ENCODE measurements at places on chromosomes 5 and 9. TPM values are rescaled to one million over a fixed set of nuclear protein-coding genes. Genes with fewer than 3 reads are reported as not detected.

- no peak for DNase-seq
These were observed 613.6 kb upstream of the KLF4 start for GRCh38 chr9:108103046-108103693.

MCCC2 gene
- polyA plus RNA-seq, result 48.0 TPM

DNA sequence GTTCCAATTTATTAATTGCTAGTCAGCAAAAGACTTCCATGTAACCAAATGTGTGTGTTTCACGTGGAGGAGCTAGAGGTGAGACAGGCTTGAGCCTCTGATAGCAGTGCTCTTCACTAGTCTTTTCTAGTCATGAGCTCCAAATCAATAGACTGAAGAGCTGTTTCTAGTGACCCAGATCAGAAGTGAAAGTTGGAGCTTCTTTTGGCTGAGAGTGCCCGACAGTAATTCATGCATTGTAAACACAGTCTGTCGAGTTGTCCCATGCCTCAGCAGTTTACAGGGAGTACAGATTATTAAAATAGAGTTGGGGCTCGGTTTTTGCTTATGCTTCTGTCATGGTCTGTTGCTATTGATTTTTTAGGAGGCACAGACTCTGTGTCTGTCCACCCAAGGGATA, 793.1 kb downstream of the DTWD2 start:
- peak; percentile 11 for DNase-seq

PROB1 gene
- polyA plus RNA-seq, result 0.73 TPM

DNA sequence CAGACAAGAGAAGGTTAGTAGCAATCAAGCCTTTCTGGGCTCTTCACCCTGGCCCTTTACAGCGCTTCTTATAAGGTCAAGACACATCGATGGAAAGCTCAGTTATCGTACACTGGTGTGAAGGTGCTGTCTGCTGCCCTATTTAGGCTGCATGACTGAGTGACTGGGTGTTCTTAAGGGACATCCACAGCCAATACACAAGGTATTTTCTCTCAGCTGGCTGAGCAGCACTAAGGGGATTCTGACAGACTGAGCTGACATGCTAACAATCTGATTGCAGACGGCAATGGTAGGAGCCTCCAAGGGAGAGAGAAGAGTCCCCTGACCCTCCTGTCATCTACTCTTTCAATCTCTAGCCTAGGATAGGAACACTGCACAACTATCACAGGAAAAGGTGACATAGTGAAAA, 577.9 kb downstream of the ISL1 start:
- DNase-seq, result no peak

GRCh38 chr9:38278457-38278856, 114.0 kb upstream of the ALDH1B1 start:
- no peak for DNase-seq

DNA sequence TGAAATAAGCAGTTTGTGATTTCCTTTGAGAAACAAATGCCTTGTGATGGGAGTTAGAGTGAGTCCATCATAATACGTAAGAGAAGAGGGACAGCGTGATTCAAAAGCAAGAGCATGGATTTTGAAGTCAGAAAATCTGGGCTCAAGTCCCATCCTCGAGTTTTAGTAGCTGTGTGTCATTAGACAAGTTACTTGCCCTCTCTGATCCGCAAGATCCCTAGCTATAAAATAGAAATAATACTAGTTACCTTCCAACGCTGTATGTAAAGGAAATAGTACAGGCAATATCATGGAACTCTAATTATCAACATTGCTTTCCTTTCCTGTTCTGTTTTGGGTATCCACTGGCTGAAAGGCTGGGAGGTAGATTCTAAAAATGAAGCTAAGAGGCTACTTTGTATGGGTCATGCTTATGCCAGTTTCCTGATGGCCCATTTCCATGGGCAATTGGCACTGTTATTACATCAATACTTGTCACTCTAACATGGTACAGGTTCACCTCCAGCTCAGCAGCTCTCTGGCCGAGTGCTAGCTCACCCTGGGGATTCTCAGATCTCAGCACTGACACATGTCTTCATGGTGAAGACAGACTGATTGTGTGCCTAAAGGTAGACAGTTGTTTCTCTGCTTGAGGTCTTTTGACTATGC, 241.7 kb upstream of the KLF4 start:
- no peak for DNase-seq

GRCh38 chr5:95842854-95843544, 20.5 kb upstream of the GLRX start:
- peak; percentile 90 for DNase-seq

- no peak for DNase-seq
These were observed 20.6 kb upstream of the LARP1 start for GRCh38 chr5:154734370-154735248.

DNA sequence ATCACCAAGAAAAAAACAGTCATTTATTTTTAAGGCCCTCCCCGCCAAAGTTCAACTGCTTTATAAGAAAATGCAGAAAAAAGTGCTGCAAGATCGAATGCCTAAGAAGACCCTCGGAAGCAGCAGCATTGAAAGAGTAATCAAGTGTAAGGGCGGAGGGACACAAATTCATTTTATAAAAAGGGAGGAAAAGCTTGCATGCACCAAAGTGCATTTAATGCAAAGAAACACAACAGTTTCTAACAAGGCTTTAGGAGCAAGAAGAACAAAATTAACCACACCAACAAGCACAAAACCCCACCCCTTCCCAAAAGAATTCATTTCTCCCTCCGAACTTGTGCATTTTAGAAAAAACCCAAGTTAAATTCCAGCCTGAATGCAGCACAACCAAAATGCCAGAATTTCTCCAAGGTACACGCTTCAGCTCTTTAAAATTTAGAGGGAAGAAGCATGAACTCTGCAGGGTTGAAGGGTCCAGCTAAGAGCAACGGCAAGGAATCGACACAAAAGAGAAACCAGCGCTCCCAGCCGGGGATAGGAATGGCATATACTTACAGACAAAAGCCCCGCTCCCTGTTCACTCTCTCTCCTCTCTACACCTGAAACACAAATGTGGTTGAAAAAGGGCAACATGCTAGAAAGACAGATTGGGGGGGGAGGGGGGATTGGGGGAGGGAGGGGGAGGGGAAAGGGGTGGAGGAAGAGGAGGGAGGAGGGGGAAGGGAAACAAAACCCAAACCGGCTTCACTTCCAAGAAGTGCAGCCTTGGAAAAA, at the start of gene NREP:
Gene NREP, minus strand, starts transcription at position 614 of the 774 bp plus-strand sequence. CDS start 1,422 bp downstream, outside the sequence.
- DNase-seq, result no peak

- DNase-seq, result no peak
These were observed 21.1 kb upstream of the DMRTA1 start for GRCh38 chr9:22425551-22425950.

- DNase-seq, result no peak
These were observed 87.0 kb upstream of the ZNF462 start for GRCh38 chr9:106775960-106776359.

- DNase-seq, result no peak
These were observed 88.1 kb downstream of the FGF1 start for GRCh38 chr5:142597546-142598337.

OTULIN gene
- polyA plus RNA-seq, result 22.5 TPM

TTF1 gene
- polyA plus RNA-seq, result 19.6 TPM

GRCh38 chr9:93698140-93698908, 121.9 kb downstream of the PHF2 start:
- DNase-seq, result no peak

- no peak for DNase-seq
These were observed 790.1 kb downstream of the EFNA5 start for GRCh38 chr5:106880656-106881055.

DNA sequence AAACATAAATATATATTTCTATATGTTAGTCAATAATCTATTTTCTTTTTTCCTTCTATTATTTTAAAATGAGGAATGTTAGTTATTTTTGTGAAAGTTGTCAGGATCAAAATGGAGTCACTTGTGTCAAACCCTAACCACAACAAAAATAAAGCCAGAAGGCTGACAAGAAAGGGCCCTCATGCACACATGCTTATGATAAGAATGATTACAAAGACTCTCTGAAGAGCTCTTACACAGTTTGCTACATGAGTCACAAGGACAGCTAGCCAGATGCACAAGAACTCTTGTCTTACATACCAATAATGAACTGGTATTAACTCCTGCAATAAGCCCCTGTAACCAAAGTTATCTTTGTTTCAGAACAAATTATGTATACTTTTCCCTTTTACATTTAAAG, 64.7 kb downstream of the GGTA1 start:
- DNase-seq, result no peak

- DNase-seq, result no peak
These were observed 17.1 kb downstream of the STRBP start for GRCh38 chr9:123251324-123251723.

GRCh38 chr9:107483666-107484065, 5.9 kb downstream of the KLF4 start:
- no peak for DNase-seq

OBP2B gene
- polyA plus RNA-seq, result not detected

GRCh38 chr9:74493512-74493911, 3.6 kb upstream of the RORB start:
- no peak for DNase-seq

UBLCP1 gene
- polyA plus RNA-seq, result 36.2 TPM

ARHGEF28 gene
- 12.5 TPM for polyA plus RNA-seq

TEX48 gene
- not detected for polyA plus RNA-seq

- no peak for DNase-seq
These were observed 38.6 kb downstream of the CAPSL start for GRCh38 chr5:35899800-35900199.

GRCh38 chr9:109310486-109310901, 10.4 kb downstream of the EPB41L4B start:
- no peak for DNase-seq

GRCh38 chr5:61933787-61934626, 372.0 kb upstream of the KIF2A start:
- peak; percentile 75 for DNase-seq

EGFLAM gene
- 12.3 TPM for polyA plus RNA-seq

DNA sequence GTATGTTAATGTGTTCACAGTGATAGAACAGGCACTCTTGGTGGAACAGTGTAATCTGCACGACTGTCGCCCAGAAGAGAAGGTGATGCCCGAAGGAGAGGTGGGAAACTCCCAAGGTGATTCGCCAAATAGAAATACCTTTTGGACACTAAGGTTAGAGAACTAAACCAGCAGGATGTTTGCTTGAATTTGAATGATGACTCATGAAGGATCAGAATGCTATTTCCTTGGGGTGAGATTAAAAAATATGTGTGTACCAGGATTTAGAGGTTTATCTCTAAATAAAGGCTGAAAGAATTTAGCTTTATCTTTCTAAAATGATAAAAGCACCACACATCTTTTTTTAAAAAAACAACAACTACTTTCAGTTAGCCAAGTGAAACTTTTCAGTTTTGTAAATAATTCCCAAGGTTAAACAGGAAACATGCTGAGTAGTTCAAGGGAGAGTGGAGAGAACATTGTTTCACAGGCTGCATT, 297.4 kb upstream of the TAS2R1 start:
- no peak for DNase-seq

LCN9 gene
- polyA plus RNA-seq, result not detected

- no peak for DNase-seq
These were observed 31.0 kb upstream of the GARNL3 start for GRCh38 chr9:127233550-127233949.

DNA sequence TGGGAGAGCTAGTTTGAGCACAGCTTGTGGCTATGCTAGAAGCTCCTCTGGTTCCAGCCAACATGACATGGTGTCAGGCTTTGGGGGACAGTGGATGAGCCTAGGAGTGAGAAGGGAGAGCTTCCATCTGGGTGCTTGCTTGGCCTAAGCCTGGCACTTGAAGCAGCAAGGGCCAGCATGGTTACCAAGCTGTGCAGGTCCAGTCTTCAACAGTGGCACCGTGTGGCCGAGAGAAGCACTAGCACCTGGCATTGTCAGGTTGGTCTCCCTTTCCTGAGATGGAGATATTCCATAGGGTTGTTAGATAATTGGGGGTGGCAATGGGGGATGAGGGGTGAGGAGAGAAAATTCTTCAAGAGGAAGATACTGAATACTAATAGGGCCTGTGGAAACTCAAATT, 261.9 kb downstream of the PBX3 start:
- DNase-seq, result no peak

DNA sequence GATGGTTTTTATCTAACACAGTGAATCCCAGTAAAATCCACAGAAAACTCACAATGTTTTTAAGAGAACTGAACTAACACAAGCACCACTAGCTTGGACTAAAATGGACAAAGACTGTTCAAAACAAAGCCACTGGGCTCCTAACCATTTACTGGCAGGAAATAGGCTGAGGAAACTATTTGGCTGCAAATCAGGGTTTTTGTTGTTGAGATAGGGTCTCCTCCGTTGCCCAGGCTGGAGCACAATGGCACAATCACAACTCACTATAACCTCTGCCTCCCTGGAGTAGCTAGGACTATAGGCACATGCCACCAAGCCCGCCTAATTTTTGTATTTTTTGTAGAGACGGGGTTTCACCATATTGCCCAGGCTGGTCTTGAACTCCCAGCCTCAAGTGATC, 99.7 kb downstream of the THBS4 start:
- DNase-seq, result no peak

PDZD2 gene
- 17.0 TPM for polyA plus RNA-seq

DNA sequence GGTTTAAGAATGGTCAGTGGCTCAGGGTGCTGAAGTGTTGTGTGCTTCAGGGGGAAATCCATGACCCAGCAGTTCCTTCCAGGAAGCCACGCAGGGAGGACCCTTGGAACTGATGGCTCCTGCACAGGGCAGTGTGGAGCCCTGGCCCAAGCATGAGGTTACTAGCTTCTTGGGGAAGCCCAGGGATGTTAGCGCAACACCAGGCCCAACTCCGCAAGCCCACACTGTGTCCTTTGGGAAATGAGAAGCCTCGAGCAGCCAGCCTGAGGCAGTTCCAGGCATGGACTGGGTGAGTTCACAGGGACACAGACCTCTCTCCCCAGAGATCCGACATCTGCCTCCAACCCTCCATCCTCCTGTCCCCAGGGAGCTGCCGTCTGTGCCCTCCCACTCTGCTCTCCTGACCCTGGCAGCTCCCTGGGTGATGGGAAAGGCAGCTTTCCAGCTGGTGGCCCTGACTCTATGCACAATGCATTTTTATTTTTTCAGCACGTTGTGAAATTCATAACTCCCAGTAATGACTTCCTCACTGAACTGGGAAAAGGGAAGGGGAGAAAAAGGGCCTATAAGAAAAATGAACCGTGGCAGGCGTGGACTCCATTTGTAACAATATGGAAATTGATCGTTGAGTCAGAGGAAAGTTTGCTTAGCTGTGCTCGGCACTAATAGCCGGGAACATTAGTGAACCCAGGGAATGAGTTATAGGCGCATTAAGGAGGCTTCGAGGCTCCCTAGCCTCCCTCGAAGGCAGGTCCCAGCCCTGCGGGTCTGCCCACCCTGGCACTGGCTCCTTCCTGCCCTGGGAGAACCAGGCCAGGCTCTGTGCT, 34.1 kb downstream of the LMX1B start:
- DNase-seq, result no peak

GRCh38 chr5:94057217-94057616, 315.8 kb upstream of the POU5F2 start:
- no peak for DNase-seq

GRCh38 chr5:14240359-14240758, 97.2 kb downstream of the TRIO start:
- no peak for DNase-seq

- DNase-seq, result no peak
These were observed 264.5 kb upstream of the CDH6 start for GRCh38 chr5:30928956-30929355.

CERCAM gene
- polyA plus RNA-seq, result 48.3 TPM

IFNA2 gene
- polyA plus RNA-seq, result not detected

GRCh38 chr9:126856326-126856877, 4.0 kb upstream of the ZBTB34 start:
- no peak for DNase-seq

- no peak for DNase-seq
These were observed 29.2 kb downstream of the PTPN3 start for GRCh38 chr9:109468927-109469326.

SPINK6 gene
- polyA plus RNA-seq, result not detected

Measured in left lung (tissue), 14 donors.